T-helper 17 cell (primary cell): ENCODE measurements at places on chromosomes 4 and X.

DNA sequence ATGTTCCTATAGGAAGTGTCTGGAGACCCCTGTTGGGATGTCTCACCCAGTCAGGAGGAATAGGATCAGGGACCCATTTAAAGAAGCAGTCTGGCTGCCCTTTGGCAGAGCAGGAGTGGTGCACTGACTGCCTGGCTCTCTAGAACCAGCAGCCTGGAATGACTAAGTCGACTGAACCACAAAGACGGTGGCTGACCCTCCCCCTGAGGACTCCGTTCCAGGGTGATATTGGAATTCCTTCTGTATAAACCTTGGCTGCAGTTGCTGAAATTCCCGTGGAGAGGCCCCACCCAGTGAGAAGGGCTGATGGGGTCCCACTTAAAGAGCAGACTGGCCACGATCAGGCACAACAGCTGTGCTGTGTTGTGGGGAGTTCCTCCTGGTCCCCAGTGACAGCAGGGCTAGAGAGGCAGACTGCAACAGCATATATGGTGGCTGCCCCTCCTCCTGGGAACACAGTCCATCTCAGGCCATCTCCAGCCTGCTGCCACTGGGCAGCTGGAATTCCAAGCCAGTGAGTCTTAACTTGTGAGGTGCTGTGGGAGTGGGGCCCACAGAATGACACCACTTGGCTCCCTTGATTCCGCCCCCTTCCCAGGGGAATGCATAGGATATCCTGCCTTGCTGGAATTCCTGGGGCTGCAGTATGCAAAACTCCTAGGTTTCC, 41.8 kb upstream of the RLIM start:
- no peak for DNase-seq

DNA sequence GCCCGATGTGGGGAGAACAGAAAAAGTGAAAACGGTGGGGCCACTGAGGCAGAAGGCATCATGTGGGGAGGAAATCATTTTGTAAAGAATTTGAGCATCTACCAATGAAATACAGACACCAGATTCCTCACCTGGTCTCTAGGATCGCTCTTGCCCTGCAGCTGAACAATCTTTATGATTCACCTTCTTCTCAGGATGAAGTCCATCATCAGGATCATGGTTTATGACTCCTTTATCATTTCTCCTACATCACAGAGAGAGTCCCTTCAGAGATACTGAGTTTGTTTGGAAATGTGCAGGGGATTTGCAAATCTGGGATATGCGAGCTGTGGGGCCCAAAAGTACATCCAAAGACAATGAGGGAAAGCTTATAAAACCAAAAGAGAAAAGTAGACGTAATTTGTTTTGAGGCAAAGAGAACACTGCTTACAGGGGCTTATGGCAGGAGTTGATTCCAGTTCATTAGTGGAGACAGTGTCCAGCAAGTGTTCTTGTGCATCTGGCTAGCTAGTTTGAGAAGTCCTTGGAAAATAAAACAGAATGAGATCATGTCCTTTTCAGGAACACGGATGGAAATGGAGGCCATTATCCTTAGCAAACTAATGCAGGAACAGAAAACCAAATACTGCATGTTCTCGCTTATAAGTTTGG, 15.3 kb upstream of the ANXA5 start:
- no peak for DNase-seq

DNA sequence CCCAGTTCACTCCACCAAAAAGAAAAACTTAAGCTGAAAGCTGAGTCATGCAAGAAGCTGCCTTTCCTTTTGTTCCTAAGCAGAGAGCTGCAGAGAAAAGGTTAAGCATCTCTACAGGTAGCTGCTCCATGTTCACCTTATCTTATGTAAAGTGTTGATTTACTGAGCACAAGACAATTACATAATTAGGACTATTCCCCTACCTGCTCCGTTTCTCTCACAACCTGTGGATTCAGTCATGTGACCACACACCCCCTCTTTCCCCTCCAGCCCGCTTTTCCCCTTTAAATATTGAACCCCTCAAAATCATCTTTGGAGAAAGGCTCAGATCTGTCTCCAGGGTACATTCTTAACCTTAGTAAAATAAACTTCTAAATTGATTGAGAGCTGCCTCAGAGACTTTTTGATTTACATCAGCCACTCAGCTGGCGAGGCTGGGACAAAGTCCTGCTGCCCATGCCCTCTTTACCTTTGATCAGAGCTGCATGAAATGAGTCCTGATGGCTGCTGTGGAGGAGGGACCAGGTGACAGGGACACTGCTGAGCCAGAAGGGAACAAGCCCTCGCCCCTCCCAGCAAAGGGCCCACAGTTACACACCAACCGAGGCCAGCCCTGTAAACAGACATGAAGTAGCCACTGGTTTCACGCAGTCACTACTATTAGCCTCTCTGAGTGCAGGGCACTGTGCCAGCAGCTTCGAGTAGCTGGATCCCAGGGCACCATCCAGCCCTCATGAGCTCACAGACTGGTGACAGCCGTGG, 53.9 kb upstream of the C4orf50 start:
- DNase-seq, result no peak

- no peak for DNase-seq
Observed at GRCh38 chrX:40149286-40150175, 51.8 kb upstream of the BCOR start.

DNA sequence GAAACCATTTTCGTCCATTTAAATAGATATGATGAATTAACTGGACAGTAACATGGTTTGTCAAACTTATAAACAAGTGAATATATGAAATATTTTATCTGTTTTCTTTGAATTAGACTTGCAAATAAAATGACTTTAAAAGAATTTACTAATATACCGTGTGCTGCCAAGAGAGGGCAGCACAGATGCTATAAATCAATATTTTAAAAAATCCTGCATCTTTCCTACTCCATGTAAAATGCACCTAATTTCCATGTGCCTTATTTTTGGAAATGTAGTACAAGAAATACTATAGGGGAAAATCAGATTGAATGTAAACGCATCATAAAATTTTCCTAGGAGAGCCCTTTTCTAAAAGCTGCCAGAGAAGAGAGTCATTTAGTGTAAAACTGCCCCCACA, 62.2 kb downstream of the PRKX start:
- no peak for DNase-seq

- DNase-seq, result no peak
Observed at GRCh38 chrX:9180623-9181022, 146.7 kb upstream of the FAM9B start.

DNA sequence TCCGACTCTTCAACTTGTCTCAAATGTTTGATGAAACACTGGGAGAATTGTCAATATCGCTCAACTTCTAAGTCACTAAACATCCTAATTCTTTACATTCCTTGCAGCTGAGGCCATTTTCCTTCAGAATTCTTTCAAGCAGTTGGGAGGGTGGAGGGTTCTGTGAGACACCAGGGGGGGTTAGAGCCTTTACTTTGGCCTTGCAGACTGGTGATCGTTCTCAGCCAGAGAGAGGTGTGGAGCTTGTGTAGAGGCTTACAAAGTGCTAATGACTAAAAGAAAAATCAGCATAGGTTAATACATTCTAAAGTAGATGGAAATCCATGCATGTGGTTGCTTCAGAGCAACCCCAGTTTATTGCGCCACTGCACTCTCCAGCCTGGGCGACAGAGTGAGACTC, 21.3 kb upstream of the SOX3 start:
- no peak for DNase-seq

DNA sequence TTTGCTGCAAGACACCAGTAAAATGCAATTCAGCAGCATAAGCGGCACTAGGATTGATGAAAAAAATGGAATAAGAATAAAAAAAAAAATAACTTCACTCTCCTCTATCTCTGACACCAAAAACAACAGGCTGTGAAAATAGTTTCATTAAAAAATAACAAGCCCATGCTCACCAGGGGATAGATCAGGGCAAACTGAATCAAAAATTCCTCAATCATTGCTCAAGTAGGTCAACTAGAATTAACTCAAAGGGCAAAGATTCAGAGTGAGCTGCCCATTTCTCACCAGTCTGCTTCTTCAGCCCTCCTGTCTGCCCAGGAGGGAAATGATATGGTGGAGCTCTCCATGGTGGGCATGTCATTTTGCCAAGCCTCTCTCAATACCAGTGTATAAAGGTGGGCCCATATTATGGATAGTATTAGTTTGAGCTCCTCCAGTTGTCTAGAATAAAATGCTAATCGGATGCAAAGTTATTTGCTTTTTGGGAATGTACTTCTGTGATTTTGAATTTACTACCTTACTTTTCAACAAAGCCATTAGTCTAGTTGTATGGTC, 153.9 kb downstream of the UNC5C start:
- DNase-seq, result no peak

- DNase-seq, result no peak
Observed at GRCh38 chrX:38718311-38718710, 82.9 kb upstream of the MID1IP1 start.

GRCh38 chrX:136170139-136170800, 22.9 kb downstream of the FHL1 start:
- DNase-seq, result no peak

DNA sequence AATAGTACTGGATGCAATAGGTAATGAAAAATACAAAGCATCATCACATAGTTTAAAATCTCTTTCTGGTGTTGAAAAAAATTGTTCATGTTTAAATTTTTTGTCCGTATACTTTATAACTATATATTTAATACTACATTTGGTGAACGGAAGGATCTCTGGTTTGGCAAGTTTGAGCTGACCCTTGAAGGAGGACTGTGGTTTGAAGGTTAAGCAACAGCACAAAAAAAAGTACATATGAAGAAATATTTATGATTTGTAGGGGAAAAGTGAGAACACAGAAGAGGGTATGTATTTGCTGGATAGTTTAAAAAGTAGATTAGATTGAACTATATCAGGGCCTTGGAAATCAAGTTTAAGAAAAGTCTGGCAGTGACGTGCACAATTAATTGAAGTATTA, 13.3 kb downstream of the SRP72 start:
- no peak for DNase-seq

- DNase-seq, result no peak
Observed at GRCh38 chr4:77232653-77233052, 75.6 kb downstream of the CCNG2 start.

DNA sequence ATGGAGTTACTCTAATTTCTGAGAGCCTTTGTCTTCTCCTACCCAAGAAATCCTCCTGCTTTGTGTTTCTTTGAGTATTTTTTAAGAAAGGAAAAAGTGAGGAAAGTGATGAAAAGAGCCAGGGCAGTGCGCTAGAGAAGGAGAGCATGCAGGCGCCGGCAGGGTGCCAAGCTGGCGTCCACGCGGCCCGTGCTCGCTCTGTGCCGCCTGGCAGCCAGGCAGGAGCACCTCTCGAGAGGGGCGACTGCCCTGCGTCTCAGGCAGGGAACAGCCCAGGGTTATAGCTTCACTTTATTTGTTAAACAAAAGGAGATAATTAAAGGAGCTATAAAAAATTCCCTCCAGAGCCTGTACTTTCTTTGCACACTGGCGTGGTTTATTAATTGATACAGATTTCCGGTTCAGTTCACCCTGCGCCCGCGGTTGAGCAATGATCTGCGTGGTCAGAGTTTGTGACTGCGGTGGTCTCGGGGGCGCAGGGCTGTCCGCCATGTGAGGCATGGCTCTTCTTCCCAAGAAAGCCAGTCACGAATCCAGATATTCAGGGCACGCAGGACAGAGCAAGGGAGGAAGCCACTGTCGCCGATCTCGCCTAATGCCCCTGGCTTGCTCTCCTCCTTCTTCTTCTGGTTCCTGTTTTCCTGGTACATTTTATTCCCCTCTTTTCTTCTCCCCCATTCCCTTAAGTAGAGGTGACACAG, 110.8 kb upstream of the PAQR3 start:
- no peak for DNase-seq

DNA sequence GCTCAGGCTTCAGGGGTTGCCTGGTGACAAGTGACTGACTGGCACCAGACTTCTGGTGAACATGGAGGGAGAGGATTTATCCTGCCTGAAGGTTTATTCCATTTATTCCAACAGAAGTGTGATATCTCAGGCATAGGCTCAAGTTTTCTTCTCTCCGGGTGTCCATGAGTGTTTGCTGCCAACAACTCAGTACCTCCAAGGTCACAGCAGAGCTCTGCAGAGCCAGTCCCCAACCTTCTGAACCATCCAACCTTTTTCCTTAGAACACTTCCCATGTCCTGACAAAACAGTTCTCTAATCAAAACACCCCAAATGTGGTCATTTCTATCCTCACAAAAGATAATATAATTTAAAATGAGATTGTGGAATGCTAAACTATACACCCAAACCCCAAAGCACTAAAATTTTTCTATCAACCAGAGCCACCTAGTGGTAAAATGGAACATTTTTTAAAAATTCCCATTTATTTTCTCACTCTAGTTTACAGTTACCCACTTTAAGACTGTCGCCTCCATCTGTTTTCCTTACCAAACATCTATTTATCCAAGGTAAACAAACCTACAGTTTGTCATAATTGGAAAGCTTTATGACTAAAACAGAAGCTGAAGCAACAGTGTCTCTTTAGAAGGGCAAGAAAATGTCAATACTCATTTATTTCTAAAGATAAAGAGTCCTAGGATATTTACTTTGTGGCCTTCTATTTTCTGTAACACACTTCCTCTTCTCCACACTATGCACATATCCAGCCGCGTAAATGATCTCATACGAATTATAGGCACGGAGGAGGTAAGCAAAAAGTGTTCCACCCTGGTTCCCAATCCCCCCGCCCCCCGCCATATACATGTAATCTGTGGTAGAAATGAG, 39.5 kb downstream of the TMEM154 start:
- DNase-seq, result no peak

- no peak for DNase-seq
Observed at GRCh38 chr4:171565130-171565788, 247.9 kb upstream of the GALNTL6 start.

DNA sequence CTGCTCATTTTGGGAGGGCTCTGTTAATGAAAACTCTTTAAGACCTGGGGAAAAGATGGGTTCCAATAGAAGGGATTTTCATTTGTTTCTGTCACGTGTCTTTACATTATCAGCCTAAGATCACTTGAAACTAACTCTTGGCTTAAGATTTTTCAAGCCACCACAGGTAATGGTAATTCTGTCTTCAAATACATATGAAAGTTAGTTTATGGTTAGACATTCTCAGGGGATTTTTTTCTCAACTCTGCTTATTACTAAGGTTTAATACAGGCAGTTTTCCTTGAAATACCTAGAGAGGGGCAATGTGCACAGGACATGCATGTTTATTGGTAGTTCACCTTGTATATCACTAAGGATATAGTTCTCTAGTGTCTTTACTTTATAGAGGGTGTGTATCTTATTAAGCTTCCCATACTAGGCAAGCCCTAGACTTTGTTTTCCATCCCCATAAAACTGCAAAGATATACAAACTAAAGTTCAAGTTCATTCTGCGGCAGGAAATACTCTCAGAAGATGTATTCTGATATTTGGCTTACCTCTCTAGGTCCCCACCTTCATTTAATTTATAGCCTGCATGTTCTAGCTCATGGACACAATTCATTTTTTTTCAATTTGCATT, 38.2 kb upstream of the MYOZ2 start:
- DNase-seq, result no peak

GRCh38 chr4:151227731-151228130, 49.2 kb upstream of the PRSS48 start:
- DNase-seq, result no peak

GRCh38 chr4:153366486-153366885, 22.0 kb downstream of the MND1 start:
- no peak for DNase-seq

GRCh38 chrX:120140293-120140981, 18.0 kb upstream of the RHOXF2 start:
- DNase-seq, result no peak
